ENCODE measurements at places on chromosomes 6 and 20.

DNA sequence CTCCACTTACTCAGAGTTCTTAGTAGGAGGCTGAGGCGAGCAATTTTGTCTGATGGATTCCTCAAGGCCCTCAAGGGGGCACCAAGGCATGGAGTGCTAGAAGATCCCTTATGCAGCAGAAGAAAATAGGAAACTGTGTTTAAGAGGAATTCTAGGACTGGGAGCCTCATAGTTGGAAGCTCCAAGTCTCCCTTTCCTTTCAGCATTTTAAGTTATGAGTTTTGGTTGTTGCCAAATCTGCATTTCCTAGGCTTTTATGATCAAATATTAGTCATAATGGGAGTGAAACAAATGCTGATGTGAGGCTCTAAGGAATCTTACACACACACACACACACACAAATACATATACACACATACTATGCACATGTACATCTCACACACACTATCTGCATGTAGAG lies 714.0 kb downstream of the UTRN start:
- no peak for DNase-seq

DNA sequence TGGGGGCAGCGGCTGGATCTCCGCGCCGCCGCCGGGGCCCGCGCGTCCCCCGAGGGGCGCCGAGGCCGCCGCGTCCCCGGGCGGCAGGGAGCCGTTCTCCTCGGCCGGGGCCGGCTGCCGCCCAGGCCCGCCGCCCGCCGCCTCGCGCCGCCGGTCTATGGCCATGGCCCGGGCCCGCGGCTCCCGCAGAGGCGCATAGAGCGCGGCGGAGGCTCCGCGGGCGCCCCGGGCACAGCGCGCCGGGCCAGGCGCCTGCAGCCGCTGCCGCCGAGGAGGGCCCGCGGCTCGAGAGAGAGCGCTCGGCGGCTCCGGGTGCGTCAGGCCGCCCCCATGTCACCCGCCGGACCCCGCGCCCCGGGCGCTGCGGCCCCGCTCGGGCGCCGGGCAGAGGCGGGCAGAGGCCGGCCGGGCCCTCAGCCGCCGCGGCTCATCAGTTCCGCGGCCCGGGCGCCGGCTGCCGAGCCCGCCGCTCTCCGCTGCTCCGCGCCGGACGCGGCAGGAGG lies 404 bp downstream of the SLC22A23 start:
- no peak for DNase-seq

DNA sequence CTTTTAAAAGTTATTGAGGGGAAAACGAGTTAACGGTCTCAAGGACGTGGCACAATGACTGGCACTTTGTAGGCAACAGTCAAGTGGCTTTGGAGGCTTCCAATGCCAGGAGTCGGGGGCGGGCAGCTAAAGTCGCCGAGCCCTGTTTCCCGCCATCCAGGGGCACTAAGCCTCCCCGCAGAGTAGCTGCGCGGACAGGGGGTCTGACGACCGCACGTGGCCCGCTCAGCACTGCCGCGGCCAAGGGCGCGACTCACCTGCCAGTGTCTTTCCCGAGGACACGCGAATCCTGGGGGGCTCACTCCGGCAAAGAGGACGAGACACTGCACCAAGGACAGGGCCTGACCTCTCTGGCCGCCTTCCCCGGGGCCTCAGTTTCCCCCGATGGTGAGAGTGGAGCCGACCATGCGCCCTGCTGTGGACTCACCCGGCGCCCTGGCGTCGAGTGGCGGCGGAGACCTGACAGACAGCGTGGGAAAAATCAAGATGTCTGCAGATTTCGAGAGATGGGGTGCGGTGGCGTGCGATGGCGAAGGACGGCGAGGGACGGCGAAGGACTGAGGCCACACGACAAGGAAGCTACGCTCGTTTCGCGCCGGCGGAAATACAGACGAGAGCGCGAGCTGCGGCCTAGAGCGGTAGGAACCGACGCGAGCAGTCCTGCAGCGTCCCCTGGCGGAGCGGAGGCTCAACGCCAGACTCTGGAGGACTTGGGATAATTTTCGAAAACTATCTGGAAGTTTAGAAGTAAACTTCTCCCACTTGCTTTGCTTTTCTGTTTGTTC lies at the start of gene SNHG17:
Gene SNHG17, minus strand, starts transcription at position 559 of the 785 bp plus-strand sequence.
- DNase-seq: peak; percentile 70

DNA sequence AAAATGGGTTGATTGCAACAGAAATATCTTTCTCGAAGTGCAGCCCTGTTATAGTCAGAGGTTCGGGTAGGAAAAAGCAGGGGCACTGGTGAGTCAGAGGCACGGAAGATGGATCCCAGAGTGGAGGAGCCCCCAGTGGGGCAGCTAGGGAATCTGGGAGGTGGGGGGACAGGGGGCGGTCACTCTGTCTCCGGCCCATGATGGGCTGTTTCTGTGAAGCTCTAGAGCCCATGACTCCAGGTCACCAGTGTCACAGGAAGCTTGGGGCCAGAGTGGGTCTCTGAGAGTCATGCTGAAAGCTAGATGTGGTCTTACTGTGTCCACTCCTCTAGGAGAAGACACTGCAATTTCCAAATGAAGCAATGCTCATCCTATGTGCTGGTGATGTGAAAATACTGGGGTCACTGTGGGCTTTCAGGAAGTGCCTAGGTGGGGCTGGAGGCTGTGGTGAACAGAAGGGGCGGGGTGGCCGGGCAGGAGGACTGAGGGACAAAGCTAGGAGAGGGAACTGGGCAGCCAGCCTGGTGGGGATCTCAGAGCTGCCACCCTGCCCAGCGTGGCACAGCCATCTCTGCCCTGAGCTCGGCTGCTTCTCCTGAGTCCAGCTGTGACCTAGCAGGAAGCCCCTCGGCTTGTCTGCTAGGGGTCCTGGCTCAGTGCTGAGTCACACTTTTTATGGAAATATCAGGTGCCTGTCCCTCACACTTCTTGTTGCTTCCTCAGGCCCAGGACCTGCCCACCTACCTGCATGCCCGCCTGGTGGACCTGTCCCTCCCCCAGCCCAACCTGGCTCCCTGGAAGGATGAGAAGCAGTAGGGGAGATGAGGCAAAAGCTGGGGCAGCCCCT lies 54.2 kb downstream of the IRF4 start:
- no peak for DNase-seq

GRCh38 chr6:93859971-93860370 lies 440.6 kb upstream of the EPHA7 start:
- no peak for DNase-seq

DNA sequence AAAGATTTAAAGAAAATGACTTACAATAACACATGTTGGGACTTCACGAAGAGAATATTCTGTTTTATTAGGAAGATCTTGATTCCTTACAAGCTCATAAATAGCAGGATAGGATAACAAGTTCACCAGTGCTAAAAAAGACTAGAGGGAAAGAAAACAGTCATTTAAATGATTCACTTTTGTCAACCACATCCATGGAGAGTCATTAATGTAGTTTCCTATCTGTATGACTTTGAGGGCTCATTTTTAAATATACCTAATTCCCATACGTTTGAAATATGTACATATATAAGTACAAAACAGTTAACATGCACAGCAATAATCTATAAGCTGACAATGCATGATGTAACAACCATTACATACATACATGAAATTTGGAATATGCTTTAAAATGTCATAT lies 111.1 kb downstream of the TBC1D32 start:
- DNase-seq: no peak

- peak; percentile 37 for DNase-seq
Measured at GRCh38 chr6:7058250-7058923, 49.4 kb upstream of the RREB1 start.

DNA sequence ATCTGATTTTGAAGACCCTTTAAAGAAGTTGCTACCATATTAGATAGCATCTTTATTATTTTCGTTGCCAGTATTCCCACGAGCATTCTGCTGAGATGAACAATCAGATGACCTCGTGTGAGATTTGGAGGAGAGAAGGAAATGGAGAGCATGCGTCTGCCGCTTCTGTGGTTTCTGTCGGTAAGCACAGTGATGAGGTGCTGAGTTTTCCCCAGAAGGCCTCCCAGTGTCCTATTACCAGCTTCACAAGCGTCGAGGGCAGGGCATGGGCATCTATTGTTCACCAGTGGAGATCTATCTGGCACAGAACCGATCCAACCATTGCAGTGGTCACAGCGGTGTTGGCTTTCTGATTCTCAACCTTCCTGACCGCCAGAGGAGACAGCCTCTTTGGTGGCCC lies 29.4 kb downstream of the TRAF3IP2 start:
- DNase-seq: peak; percentile 33

DNA sequence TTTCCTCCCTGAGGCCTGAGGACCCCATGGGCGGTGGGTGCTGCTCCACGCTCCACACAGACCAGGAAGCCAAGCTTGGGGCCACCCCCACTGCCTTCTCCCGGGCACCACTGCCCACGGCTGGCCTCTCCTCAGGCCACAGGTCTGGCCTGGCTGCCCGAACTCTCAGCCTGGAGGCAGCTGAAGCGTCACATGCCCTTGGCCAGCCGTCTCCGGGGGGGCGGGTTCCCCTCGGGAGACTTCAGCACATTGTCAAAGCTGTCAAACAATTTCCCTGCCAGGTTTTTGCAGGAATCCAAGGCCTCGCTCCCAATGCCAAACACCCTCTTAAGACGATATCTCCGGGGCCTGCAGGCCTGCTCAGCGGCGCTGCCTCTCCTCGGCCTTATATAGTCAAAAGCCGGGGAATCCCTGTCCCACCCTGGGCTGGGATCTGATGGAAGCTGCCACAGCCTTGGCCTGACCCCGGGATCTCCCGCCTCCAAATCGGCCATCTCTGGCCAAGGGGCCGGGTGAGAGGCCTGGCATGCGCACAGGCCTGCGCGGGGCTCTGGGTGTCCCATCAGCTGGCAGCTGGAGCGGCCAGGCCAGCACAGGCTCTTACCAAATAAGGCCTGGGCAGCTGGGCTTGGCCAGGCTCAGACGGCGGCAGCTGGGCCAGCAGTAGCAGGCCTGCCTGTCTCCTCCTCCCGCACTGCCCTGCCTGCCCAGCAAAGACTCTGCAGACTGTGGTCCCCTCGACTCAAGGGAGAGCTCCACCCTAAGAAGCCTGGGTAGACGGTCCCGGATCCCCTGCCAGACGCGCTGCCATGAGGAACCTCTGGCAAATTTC lies 49.7 kb downstream of the RBM38 start:
- DNase-seq: no peak

DNA sequence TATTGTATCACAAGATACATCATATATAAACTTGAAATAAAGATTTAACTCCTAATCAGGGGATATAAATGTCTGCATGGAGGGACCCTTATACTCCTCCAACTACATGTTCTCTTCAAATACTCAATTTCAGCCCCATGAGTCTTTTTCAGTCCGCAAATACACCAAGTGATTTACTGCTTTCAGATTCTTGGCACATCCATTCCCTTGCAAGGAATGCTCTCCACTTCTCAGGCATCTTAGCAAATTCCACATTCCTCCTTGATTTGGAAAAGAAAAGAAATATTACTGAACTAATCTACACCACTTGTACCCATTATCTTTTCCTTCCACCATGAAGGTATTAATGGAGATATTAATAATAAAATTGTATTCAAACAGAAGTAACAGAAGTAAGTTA lies 999.4 kb upstream of the GJE1 start:
- DNase-seq: no peak

DNA sequence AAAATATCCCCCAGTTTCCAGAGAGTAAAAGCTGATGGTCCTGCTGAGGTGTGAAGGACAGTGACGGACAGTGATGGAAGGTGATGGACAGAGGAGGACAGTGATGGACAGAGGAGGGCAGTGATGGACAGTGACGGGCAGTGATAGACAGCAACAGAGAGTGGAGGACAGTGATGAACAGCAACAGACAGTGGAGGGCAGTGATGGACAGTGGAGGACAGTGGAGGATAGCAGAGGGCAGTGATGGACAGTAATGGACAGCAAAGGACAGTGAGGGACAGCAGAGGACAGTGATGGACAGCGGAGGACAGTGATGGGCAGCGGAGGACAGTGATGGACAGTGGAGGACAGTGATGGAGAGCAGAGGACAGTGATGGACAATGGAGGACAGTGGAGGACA lies 2.7 kb upstream of the NKAIN4 start:
- DNase-seq: no peak

DNA sequence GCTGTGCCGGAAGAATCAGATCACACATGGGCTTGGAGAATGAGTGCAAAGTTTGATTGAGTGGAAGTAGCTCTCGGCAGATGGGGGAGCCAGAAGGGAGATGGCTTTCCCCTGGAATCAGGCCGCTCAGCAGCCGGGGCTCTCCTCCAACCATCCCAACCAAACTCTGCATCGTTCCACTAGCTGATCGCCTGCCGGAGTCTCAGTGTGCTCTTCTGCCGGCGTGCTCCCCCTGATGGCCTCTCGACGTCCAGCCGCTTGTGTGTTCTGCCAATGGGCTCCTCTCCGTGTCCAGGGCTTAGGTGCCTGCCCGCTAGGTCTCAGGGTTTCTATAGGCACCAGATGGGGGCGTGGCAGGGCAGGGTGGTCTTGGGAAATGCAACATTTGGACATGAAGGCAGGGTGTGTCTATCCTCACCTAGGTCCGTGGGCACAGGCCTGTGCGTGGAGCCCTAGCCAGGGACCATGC lies 4.9 kb upstream of the BIRC7 start:
- no peak for DNase-seq

DNA sequence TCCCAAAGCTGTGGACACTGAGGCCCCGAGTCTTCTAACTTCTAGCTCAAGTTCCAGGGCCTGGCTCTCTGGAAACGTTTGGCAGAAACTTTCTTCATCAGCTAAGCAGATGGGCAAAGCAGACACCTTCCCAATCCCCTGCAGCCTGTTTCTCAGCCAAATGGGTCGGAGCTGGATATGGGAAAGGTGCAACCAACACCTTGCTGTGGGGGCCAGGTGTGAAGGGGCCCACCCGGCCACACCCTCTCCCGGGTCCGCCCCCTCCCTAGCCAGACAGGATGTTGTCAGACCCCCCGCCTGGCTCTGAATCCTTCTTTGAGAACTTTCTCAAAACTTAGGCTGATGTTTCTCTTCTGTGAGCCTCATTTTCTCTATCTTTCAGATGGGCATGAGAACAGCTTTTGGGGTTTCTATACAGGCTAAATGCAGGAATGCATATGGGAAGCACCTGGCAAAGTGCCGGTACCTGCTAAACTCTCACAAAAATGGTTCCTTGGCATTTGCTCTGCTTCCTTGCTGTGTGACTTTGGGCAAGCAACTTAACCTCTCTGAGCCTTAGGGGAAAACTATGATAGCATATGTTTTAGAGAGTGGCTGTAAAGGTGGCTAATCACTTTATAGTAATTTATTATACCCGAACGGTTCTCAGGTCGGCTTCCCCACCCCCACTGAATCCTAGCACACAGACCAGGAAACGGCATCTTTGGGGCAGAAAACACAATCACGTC lies 1.8 kb downstream of the SNAI1 start:
- DNase-seq: no peak

DNA sequence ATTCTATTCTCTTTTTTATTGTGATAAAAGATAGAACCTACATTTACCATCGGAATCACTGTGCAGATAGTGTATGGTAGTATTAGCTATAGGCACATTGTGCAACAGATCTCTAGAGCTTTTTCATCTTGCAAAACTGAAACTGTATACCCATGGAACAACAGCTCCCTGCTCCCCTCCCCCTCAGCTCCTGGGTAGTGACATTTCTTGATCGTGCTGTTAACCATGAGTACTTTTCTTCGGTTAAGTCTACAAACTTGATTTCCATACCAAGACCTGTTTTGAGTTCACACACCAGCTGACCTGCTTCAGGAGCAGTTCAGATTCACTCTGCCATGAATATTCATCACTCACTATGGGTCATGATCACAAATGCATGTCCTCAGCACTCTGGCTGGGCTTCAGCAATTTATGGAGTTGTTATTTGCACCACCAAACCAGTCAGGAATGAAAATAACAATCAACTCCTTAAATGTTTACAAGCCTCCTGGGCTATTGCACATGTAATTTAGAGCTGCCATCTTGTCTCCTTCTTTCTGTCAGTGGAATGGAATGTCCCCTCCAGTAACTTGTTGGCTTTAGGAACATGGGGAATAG lies 32.8 kb downstream of the PRDM1 start:
- DNase-seq: no peak

GRCh38 chr6:153984811-153985210 lies 54.2 kb upstream of the OPRM1 start:
- DNase-seq: no peak

GRCh38 chr20:37316116-37316774 lies 26.8 kb downstream of the MANBAL start:
- DNase-seq: no peak

Data from DMS79 (cell line).